ENCODE measurements at places on chromosomes 16 and 17.

DNA sequence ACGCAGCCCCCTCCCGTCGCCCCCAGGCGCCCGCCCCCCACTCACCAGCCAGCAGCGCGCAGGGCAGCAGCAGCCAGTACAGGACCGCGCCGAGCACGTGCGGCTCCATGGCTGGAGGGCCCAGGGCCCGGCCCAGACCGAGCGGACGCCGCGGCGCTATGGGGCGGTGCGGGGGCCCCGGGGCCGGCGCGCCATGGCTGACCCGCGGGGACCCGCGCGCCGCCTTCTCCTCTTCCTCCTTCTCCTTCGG is 239 bp downstream of the PIEZO1 start:
- DNase-seq, result no peak

GRCh38 chr16:48395375-48395774 is 10.2 kb upstream of the SIAH1 start:
- DNase-seq, result no peak

DNA sequence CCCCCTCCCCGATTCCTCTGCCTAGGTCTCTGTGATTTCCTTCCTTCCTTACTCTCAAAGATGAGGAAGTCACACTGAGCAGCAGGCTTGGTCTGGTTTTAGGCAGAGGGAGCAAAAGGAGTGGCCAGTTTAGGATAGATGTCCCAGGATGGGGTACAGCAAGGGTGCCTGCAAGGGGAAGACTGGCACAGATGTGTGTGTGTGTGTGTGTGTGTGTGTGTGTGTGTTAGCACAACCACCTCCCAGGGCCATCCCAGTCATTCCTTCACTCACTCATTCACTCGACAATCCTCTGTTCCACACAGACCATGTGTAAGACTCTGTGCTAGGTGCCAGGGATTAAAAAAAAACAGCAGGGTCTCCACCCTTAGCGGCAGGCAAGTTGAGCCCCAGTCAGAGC is 35.9 kb downstream of the TMEM132E start:
- no peak for DNase-seq

- no peak for DNase-seq
These were observed 36.8 kb upstream of the CES5A start for GRCh38 chr16:55912022-55912421.

- DNase-seq, result no peak
These were observed 12.7 kb downstream of the MMP15 start for GRCh38 chr16:58038219-58038641.

DNA sequence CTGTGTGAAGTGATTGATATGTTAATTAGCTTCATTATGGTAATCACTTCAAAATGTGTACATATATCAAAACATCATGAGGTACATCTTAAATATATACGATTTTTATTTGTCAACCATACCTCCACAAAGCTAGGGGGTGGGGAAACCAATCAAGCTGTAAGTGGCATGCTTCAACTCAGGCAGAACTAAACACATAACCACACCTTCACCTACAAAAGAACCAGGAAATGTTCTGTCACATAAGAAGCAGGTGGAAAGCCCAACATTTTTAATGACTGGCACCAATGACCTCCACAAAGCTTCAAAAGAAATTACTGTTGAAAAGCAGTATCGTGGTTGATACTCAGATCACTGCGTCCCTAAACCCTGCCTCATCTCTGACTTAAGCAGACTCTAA is 867.7 kb upstream of the EEF2KMT start:
- DNase-seq, result no peak
